Stimulated activated CD4-positive, alpha-beta T cell treated with anti-CD3 and anti-CD28 coated beads, TNF-alpha, amount 100 ng/mL, for 1 hour (primary cell): ENCODE measurements at places on chromosomes 1 and 21.

- no peak for DNase-seq
Measured at GRCh38 chr1:38744452-38745350, 114.9 kb downstream of the RRAGC start.

DNA sequence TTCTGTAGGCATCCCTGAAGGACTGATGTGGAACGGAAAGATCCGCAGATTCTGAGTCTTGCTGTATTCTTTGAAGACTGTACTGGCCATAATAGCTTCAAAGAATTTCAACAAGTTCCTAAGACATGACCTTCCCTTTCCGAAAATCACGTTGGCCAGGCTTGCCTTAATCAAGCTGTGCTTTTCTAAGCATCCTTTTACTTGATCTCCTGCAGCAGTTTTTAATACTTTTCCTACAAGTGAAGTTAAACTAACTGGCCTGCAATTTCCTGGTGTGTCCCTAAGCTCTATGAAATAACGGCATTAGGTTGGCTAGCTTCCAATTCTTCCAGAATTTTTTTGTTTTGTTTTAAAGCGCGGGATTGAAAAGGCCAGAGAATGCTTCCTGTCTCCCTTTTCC lies 40.3 kb downstream of the SPAG17 start:
- no peak for DNase-seq

- no peak for DNase-seq
Measured at GRCh38 chr21:42343963-42344510, 6.8 kb downstream of the TFF2 start.

DNA sequence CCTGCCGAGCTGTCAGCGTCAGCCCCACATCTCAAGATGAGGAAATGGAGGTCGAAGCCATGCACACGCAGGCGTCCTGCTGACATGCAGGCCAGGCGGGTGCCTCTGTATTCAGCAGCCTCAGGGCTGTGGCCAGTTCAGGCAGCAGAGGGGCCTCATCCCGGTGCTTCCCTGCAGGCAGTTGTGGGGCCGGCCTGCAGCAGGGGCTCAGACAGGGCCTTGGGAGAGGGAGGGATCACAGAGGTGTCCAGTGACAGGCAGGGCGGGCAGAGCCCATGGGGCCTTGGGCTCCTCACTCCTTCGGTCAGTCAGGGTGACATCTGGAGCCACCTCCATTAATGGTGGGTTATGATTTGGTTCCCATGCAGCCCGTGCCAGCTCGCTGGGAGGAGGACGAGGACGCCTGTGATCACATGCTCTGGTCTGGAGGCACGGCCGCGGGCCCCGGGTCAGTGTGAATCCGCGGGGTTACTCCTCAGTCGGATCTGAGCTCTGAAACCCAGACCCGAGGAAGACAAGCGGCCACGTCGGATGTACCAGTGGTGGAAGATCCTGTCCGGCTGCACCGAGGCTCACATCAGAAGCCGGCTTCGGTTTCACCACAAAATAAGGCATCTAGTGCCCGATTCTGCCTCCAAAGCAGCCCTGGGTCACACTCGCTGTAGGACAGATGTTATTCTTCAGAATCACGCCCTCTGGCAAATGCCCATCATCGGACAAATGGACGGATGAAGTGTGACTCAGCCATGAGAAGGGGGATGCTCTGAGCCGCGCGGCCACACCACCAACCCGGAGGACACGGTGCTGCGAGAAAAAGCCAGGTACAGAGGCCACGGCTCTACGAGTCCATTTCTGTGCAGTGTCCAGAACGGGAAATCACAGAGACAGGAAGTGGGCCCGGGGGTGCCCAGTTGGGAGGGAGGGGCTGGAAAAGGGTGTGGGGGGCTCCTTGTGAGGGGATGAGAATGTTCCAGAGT lies 33.4 kb downstream of the KRTAP10-1 start:
- DNase-seq = no peak

DNA sequence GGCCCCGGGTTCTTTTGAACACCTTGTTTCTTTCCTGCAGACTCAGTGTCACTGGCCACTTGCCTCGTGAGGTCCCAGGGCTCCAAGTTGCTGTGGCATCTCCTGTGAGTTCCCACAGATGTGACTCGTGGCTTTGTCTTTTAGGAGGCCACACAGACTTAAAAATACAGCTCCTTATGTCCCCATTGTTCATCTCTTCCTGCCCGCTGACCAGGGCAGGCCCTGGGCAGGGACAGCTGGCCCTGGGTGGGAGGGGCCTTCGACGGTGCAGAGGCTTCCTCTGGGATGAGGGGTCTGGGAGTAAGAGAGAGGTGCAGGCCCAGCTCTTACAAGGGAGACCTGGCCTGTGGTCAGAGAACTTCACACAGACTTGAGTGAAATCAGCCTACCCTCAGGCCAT lies 15.6 kb downstream of the LDLRAP1 start:
- no peak for DNase-seq

DNA sequence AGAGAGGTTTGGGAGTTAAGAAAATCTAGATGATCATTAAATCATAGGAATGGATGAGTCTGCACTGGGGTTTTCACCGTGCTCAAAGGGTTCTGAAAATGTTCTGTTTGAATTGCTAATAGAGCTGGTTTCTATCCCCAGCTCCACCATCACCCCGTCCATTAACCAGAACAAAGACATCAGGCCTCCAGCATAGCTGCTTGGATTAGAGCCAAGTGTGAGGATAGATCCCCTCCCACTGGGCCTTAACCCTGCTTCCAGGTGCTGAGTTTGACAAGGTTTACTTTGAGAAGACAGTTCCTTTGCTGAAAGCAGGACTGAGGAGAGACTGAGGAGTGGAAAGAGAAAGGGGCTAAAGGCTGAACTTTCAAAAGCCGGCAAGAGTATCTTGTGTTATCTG lies 48.3 kb downstream of the MPZL1 start:
- no peak for DNase-seq

DNA sequence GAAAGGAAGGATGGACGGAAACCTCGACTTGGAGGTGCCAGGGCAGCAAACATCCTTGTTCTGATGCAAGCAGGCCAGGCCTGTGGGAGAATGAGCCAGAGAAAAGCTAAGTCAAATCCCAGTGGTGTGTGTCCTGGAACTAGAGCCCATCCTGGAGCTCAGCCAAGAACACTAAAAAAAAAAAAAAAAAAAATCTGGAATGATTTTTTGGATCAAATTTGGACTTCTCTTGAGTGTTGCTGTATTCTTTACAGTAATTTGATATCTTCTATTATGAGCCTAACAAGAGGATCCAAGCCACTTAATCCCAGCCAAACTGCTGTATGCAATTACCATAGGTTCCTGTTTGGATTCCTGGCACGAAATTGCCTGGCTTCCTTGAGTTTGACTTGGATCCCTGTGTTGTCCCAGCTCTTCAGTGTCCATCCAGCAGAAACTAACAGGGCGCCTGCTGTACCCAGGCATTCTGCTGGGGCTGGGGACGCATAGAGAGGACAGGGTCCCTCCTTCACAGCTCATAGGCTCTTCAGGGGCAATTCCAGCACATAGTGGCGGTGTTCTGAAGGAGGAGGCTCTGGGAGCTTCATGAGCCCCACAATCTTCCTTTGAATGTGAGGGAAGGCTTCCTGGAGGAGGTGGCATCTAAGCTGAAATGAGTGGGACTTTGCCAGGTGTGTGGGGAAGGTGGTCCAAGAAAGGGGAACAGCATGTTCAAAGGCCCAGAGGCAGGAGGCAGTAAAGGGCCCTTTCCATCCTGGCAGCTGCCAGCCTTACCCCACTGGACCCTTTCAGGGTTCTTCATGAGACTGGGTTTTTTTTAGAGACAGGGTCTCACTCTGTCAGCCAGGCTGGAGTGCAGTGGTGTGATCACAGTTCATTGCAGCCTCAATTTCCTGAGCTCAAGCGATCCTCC lies 24.7 kb downstream of the EPHX1 start:
- no peak for DNase-seq

GRCh38 chr1:16405441-16405840 lies 31.8 kb downstream of the SPATA21 start:
- no peak for DNase-seq

- no peak for DNase-seq
Measured at GRCh38 chr1:118297521-118297920, 112.5 kb upstream of the SPAG17 start.

GRCh38 chr1:98121646-98122045 lies 200.8 kb upstream of the DPYD start:
- DNase-seq = no peak

DNA sequence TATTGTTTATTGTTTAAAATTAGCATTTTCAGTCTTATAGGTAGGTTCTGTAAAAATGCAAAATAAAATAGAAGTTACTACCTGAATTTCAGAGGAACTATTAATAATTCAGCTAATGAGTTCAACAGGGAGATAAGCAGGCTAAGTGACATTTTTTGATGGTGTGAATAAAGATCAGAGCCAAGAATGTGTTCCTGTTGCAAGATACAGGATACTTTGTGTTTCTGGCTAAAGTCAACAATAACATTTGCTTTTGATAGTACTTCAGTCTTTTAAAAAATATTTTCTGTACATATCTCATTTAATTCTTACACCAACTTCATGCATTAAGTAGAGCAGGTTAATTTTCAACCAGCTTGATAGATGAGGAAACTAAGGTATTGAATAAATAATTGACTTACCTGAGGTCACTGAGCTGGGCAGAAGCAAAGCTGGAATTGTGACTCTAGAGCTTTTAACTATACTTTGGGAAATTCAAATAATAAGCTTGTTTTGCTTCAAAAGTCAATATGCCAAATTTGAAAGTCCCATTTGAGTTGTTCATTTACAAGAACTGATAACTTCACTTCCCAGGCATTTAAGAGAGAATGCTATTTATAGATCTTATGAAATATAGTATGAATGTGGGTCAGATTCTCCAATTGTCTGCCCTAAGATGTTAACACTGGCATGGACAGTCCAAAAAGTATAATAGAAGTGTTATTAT lies 6.0 kb downstream of the GORAB start:
- no peak for DNase-seq

GRCh38 chr1:181423301-181423918 lies 59.9 kb upstream of the CACNA1E start:
- no peak for DNase-seq

- DNase-seq = no peak
Measured at GRCh38 chr1:158798531-158798930, 17.5 kb upstream of the OR6N2 start.

DNA sequence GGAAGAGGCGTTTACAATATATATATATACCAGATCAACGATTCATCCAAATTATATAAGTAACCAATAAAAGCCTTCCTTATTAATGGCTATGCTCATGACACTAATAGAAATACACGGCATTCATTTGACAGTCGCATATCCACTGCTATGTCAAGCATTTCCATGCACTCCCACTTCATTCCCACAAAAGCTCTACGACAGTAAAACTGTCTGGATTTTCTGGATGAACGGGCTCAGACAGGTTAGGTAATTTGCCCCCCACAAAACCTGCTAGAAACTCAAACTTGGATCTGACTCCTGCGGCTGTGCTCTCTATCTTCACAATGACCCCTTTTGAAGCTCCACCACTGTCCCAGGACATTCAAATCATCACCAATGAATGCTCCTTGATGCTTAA lies 11.4 kb downstream of the DNAJC11 start:
- no peak for DNase-seq

DNA sequence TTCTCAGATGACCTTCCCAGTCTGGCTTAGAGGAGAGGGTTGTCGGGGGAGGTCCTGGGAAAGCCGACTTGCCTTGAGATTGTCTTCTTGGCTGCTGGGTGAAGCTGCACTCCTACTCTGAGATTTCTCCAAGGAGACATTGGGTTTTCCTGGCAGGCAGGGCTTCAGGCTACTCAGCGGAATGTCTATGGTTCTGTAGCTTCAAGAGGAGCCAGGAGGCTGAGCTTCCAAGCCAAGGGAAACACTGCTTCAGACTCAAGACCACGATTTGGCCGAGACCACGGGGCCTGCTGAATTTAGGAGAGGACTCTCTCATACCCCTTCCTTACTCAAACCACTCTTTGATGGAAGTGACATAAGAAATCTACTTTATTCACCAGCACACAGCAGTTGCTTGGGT lies 67.8 kb downstream of the NTMT2 start:
- no peak for DNase-seq

DNA sequence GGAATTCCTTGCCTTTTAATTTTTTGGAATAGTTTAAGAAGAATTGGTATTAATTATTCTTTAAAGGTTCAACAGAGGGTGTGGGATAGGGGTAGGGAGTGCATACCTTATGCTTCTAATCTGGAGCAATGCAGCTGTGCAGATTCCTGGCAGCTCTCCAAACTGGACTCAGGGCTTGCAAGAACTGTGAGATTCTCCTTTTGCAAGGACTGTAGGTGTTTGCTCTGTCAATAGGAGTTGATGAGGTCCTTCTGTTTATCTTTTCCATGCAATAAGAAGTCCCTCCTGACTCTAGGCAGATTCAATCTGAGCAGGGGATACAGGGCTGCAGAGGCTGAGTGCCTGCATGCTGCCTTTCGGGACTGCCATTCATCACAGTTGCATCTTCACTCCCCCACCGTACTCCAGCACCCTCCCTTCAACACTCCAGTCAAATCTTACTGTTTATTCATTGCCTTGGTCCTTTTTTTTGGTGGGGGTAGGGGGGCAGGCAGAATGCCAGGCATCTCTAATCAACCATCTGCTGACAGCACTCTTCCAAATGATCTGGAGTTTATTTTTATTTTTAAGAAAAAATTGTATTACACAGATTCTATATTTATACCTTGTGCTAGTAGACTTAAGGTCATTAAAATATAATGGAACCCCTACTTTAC lies 122.3 kb downstream of the DISC1 start:
- no peak for DNase-seq

DNA sequence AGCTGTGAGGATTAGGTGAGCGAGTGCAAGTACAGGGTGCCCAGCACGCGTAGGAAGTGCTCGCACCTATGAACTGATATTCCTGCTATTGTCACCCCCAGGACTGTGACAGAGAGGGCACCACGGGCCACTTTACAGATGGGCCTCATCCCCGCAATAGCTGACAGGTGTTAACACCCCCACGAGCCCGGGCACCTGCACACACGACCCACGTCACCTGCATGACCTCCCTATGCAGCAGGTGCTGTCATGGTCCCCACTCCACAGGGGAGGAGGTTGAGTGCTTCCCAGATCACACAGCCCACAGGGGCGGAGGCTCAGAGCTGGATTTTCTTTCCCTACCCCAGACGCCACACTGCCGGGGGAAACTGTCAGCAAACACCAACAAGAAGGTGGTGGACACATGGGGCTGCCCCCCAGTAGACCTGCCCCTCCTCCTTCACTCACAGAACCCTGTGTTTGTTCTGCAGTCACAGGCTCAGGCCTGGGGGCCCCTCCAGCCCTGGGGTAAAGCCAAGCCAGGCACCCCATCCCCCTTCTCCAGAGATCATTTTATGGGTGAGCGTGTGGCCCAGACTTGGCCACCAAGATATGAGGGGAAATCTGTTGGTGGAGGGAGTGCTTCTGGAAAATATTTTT lies 465.5 kb downstream of the MATN1 start:
- DNase-seq = no peak

DNA sequence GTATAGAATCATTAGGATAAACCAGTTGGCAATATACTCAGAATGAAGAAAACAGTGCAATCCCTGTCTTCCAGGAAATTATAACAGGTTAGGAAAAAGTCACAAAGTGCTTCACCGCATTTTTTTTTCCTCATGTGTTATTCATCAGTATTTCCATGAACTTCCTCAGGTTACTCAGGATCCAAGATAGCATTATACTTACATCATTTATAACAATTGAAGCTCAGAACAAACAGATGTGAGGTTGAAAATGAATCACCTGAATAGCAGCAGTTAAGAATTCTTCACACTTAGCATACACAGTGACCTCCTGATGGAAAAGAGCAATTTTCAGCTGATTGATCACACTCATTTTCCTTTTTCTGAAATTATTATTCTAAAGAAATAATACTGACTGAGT lies 1040.7 kb upstream of the B3GALT2 start:
- no peak for DNase-seq

GRCh38 chr1:86926883-86927282 lies 12.4 kb downstream of the HS2ST1 start:
- no peak for DNase-seq
